Aorta (tissue), 5 donors: ENCODE measurements at places on chromosomes 7 and 10. TPM values are rescaled to one million over a fixed set of nuclear protein-coding genes. Genes with fewer than 3 reads are reported as not detected.

- H3K27me3 ChIP-seq, result no peaks in the 10 kb centered on the region
- DNase-seq, result no peak
- H3K4me3 ChIP-seq, result no peak overlapping the region
- H3K27ac ChIP-seq, result no peak overlapping the region
- H3K36me3 ChIP-seq, result no peaks in the 10 kb centered on the region
Measured at GRCh38 chr7:132471515-132471914, 104.8 kb downstream of the PLXNA4 start.

DNA sequence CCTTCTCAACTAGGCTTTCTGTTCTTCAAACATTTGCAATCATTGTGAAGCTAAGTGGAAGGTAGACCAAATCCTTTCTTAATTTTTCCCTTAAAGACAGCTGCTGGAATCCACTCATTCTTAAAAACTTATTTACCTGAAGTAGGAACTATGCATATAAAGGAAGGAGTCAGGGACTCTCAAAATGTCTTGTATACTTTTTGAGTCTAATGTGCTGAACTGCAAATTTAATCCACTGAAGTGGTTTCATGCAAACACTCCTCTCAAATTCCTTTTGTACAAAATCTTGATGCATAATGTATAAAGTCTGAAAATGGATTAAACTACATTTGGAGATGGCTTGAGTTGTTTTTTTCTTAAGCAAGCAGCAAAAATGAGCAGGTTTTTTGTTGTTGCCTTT, 118.0 kb downstream of the CABCOCO1 start:
- no peak for DNase-seq
- no peak overlapping the region for H3K27ac ChIP-seq
- no peaks in the 10 kb centered on the region for H3K4me1 ChIP-seq
- no peaks in the 10 kb centered on the region for H3K27me3 ChIP-seq
- no peak overlapping the region for H3K4me3 ChIP-seq

DNA sequence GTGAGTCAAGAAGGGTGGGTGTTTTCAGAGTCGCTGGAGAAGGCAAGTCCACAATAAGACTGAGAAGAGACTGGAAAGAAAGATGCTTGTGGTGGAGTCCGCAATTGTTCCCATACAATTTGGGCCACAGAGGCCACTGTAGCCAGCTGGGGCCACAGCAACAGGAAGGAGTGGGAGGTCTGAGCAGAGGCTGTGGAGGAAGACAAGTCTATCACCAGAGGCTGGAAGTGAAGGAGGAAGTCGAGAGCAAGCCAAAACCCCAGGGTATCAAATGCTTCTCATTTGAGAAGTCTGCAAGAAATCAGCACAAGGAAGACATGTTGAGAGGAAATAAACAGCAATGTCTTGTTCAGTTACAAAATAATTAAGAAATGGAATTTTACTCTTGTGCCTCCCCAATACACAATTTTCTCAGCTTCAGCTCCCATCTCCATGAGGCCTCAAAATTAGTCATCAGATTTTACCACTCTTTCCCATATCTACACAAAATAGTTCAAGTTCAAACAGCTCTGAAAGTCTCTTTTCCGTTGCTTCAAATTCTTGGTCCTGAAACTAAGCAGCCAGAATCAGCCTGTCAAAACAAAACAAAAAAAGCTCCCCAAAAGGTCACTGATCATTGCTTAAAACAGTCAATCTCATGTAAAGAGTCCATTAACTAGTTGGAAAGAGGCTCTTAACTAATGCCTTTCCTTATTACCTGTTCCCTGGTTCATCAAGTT, 31.6 kb downstream of the SLC16A12 start:
- H3K36me3 ChIP-seq, result no peaks in the 10 kb centered on the region
- H3K4me3 ChIP-seq, result no peak overlapping the region
- DNase-seq, result no peak

- H3K4me3 ChIP-seq, result no peak overlapping the region
- H3K27ac ChIP-seq, result no peak overlapping the region
- H3K4me1 ChIP-seq, result no peaks in the 10 kb centered on the region
- no peaks in the 10 kb centered on the region for H3K27me3 ChIP-seq
Measured at GRCh38 chr7:142513178-142513955, 235.9 kb upstream of the PRSS1 start.

GRCh38 chr10:114335614-114336013, 68.7 kb downstream of the AFAP1L2 start:
- H3K4me1 ChIP-seq, result no peaks in the 10 kb centered on the region
- no peaks in the 10 kb centered on the region for H3K27me3 ChIP-seq
- H3K4me3 ChIP-seq, result no peak overlapping the region
- no peak for DNase-seq
- no peak overlapping the region for H3K27ac ChIP-seq

DNA sequence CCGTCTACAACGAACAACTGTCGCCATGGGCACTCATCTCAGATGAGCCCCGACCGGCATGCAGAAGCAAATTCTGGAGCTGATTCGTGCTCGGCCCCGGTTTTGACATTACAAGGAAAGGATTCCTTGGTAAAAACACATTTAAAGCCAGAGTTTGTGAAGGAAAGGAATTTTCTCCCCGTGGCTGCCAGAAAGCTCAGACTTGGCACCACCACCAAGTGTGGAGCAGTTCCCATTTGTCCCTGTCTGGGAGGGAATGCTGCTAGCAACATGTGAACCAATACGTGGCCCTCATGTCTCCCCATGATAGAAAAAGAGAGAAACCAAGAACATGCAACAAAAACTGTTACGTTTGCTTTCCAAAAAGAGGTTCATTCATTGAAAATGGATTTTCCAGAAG, 55.2 kb upstream of the DDC start:
- no peak overlapping the region for H3K4me3 ChIP-seq
- DNase-seq, result no peak
- H3K36me3 ChIP-seq, result no peaks in the 10 kb centered on the region
- H3K27me3 ChIP-seq, result no peaks in the 10 kb centered on the region
- H3K27ac ChIP-seq, result peak overlapping the region; percentile 41
- H3K4me1 ChIP-seq, result peaks cover 3% of the 10 kb centered on the region

RNF32 gene
- total RNA-seq, result not detected
